Left ventricle myocardium superior (tissue), 1 donor: ENCODE measurements at places on chromosomes 1 and 21. TPM values are rescaled to one million over a fixed set of nuclear protein-coding genes. Genes with fewer than 3 reads are reported as not detected.

SUMO3 gene
- 72.2 TPM for total RNA-seq

DNA sequence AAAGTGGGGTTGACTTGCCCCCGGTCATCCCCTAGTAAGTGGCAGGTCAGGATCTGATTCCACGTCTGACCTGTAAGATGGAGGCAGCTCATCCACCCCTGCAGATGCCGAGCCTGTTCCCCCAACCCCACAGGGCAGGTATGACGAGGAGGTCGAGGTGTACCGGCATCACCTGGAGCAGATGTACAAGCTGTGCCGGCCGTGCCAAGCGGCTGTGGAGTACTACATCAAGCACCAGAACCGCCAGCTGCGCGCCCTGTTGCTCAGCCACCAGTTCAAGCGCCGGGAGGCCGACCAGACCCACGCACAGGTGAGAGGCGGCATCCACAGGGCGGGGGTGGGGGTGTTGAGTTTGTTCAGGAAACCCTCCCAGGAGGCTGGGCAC is 9.6 kb downstream of the TMEM201 start:
- no peak for DNase-seq

GRCh38 chr21:46171996-46172862 is 12.0 kb downstream of the SPATC1L start:
- no peak for DNase-seq

DNA sequence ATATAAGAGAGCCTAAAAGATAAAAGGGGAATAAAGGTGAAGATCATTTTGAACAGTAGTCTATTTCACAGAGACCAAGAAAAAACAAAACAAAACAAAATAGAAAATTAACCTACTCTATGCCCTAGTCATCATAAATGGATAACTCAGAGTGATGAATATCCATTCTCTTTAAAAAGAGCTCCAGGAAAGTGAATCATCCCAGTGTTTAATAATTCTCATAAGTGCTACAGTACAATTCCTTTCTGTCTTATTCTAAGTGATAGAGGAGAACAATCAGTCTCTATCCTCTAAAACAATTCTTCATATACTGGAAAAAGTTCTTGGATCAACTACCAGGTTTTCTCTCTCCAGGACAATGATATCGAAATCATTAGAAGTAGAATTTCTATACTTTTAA is 45.8 kb downstream of the GDAP2 start:
- no peak for DNase-seq

DNA sequence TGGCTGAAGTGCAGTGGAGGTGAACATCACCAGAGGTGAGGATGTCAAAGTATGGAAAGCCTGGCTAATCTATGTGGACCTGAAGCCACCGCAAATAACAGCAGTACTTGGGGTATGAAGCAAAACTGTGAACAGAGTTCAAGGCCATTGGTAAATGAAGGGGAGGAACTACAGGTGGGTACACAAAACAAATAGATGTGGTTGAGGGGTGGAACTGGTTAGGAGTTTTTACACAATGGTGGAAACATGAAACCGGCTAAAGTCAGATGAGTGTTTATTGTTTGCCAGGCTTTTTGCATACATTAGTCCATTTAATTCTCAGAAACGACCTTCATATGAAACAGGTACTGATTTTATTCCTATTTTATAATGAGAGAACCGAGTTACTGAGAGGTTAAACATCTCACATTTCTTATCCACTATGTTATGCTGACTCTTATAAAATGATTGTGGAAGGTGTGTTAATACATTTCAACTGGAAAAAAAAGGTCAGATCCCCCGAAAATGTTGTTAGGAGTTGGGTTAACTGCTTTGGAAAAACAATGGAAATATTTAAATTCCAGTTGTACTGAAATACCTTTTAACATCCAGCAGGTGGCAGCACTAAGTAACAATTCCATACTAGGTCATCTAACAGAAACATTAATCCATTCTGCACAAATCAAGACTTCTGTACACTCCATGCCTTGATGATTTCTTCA is 44.3 kb upstream of the GTF2B start:
- DNase-seq = no peak

DNA sequence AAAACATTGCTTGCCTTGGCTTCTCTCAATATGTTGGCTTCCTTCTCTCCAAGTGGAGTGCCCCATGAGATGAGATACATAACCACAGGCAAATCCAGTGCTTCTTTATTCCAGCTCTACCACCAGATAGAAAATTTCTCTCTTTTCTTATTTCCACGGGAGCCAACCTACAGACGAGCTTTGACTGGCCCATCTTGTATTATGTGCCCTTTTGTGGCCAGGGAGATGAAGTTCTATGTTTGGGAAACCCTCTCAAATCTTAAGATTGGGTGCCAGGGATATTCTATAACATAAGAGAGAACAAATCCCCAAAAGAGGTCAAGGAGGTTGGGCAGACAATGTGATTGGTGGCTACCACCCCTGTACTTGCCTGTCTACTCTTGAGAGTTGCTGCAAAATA is 351.8 kb downstream of the ZNF326 start:
- no peak for DNase-seq

DNA sequence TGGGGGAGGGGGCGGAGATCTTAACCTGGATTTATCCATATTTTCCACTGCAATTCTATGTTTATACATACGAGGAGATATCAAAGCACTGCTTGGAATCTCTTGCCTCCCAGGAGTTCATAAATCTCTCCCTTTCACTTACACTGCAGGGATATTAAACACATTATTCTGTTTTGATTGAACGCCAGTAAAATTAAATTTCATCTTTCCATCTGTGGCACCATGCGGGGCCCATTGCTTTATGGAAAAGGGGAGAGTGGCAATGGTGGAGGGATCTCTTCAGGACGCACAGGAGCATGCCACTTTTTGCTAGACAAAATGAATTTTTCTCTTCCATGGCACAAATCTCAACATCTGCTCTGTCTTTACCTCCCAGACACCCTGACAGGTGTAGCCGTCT is 648.0 kb upstream of the PLXNA2 start:
- no peak for DNase-seq

DIO1 gene
- total RNA-seq = not detected

BTBD8 gene
- total RNA-seq = 4.4 TPM

GRCh38 chr1:235642943-235643371 is 6.6 kb downstream of the GNG4 start:
- DNase-seq = no peak

DNA sequence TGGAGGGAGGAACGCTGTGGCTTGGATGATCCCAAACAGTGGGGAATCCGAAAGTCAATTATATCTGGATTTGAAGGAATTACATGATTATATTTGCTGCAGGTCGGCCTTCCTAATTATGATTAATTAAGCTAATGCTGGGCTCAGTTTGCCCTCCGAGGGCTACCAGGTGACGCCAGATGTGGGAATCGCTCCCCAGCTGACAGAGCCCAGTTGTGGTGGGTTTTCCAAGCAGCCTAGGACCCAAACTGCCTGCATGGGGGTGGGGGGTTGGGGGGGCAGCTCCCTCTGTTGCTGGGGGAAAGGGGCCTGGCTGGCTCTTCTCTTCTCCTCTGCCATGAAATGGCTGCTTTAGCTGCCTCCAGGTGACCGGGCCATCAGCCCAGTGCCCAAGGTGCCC is 147.6 kb upstream of the C1orf174 start:
- no peak for DNase-seq

B3GALT5 gene
- total RNA-seq = 0.10 TPM

GRCh38 chr1:243726806-243727502 is 123.1 kb downstream of the AKT3 start:
- no peak for DNase-seq

- DNase-seq = no peak
Observed at GRCh38 chr1:45134461-45134873, 71.9 kb downstream of the ZSWIM5 start.
